NCI-H187 treated with DMSO at 0.1 percent for 48 hours (cell line): ENCODE measurements at places on chromosomes 2 and 18.

- no peak for DNase-seq
Observed at GRCh38 chr2:109615637-109616144, 1.5 kb downstream of the SOWAHC start.

- no peak for DNase-seq
Observed at GRCh38 chr2:128261245-128262128, 57.2 kb downstream of the HS6ST1 start.

DNA sequence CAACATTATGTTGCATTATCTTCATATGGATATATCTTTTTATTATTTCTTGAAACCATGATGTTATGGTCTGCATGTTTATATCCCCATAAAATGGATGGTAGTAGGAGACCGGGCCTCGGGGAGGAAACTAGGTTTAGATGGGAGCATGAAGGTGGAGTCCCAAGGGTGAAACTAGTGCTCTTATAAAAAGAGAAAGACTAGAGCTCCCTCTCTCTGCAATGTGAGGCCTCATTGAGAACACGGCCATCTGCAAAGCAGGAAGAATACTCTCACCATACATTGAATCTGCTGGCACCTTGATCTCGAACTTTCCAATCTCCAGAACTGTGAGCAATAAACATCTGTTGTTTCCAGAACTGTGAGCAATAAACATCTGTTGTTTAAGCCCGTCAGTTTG lies 64.0 kb downstream of the NXPH2 start:
- no peak for DNase-seq

GRCh38 chr2:240165034-240165433 lies 24.6 kb upstream of the OTOS start:
- no peak for DNase-seq

DNA sequence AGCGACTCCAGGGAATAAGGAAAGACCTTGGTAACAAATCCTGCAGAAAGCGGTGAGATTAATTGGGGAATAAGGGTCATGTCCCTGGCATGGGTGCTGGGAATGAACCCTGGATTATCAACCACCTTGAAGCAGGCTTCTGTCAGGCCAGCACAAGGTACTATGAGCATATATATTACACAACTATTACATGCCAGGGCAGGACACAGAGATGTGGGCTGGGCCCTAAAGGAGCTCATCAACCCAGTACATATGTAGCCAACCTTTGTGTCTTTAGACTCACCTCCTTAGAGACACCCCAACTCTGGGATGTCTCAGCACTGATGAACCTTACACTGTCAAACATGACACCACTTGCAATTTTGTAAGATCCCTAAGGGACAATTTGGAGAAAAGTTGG lies 3.4 kb downstream of the SFXN5 start:
- DNase-seq = no peak

GRCh38 chr2:131966256-131966655 lies 195.5 kb downstream of the ANKRD30BL start:
- DNase-seq = no peak

DNA sequence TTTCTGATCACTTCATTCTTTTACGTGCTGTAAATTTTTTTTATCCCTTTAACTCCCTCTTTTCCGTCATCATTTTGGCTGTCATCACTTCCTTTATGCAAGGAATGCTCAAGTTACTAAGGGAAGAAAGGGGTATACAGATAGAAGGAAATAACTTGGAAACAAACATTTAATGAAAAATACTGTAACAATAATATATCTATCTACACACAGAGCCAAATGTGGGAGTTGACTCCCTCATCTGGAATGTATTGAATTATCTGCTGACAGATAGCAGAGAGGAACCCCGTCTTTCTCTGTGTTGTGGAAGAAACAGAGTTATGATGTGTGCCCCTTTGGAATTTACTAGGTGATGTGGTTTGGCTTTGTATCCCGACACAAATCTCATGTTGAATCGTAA lies 182.5 kb upstream of the NXPH2 start:
- DNase-seq = no peak

GRCh38 chr18:8303151-8303755 lies 306.0 kb upstream of the RAB12 start:
- DNase-seq = no peak

DNA sequence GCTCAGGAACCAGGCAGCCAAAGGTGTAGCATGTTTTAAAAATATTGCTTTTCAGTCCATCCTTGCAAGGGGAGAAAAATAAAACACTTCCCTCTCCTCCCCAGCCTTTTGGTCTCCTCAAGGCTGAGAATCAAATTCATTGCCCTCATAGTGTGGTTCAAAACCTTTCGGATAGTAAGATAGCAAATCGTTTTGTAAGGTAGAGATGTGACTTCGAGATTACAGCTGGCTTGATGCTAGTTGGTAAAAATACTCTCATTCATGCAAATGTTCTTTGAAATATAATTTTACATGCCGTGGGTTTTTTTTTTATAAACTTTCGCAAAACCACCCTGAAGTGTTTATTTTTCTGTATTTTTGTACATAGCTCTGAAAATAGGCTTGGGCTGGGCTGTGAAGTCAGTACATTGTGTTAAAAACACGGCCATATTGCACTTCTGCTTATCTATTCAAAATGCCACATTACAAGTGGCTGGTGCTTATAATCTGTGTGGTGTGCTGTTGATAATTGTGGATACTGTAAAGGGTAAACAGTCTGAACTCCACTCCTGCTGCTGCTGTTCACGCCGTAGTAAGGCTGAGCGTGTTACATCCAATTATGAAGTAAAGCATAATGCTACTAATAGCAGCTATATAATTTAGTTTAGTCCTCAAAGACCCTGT lies 172.0 kb upstream of the SIX3 start:
- no peak for DNase-seq

- DNase-seq = no peak
Observed at GRCh38 chr2:36330473-36331395, 24.8 kb upstream of the CRIM1 start.

DNA sequence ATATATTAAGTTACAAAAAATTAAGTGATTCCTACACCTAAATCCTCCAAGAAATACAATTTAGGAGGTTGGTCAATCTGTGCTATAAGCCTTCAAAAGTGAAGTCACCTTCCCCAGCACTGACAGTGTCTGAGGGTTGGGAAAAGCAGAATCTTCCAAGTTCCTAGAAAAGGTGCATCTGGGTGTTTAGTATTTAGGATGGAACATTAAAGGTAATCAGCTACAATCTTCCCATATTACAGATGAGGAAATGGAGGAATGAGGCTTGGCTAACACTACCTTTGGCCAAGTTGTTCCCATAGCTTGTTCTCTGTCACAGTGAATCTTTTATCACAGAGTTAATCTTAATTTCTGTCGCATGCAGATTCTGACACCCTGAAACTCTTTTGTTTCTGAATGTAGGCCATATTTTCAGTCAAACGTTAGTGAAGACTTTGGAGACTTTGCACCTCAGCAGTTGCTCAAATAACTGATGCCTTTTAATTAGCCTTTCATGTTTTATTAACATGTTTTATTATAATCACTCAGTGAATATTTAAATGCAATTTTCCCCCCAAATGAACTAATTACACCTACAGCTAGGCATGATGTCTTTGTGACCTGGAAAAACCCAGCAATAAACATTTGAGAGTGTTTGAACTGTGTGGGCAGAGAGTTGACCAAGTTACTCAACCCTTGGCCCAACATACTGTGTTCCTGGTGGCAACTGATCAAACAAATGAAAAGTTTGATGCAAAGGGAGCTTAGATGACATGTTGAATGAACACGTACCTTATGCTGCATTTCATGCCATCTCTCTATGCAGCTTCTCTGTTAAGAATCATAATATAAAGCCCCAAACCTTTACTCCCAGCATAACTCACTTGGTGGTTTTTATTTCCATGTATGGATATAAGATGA lies 17.6 kb downstream of the FN1 start:
- DNase-seq = no peak

DNA sequence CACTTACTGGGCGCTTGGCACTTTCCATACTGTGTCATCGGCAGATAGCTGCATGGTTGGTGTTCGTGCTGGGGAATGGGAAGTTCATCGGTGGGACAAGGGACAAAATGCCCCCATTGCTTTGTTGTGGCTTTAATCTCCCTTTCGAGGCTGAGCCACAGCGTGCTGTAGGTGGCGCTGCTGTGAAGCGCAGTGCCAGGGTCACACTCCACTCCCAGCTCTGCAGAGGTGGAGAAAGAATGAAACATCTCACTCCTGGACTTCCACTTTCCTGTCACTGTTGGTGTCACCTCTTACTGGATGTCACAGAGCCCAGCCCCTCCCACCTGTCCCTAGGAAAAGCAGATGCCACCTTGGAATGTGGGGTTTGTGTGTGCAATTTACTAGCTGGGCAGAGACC lies 8.7 kb downstream of the TYMS start:
- DNase-seq = no peak

DNA sequence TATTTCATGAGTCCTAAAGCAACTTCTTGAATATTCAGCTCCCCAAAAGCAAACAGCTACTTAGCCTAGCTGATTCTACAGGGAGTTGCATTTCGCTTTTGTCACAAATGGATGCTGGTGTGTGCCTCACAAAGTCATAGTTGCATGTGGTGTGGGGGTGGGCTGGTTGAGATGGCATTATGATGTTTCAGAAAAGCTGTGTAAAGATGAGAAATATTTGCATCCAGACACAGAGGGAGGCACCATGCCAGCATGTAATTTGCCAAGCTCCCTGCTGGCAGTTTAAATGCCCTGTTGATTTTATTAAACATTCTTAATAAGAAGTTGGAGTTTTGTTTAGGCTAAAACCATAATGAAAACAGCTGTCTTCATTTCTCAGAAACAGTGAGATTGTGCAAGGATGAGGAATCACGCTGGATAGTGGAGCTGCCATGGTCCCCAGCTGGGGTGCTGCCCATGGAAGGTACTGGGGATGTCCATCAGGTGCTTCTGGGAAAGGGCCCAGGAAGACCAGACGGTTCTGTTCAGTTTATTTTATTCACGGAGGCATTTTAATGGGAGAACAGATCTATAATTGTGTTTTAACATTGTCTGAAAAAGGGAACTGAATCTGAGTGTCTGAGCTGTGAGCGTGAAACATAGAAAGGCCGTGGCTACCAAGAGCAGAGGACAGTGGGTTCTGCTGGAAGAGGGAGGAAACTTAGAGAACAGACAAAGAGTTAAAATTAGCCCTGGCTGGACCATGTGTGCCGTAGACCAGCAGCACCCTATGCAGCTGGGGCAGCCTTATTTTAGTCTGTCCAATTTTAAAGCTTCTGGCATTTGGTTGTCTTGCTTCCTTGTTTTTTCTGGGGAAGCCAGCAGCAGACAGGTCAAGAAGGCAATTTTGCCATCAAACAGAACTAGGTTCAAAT lies 177.1 kb downstream of the FAM210A start:
- no peak for DNase-seq

DNA sequence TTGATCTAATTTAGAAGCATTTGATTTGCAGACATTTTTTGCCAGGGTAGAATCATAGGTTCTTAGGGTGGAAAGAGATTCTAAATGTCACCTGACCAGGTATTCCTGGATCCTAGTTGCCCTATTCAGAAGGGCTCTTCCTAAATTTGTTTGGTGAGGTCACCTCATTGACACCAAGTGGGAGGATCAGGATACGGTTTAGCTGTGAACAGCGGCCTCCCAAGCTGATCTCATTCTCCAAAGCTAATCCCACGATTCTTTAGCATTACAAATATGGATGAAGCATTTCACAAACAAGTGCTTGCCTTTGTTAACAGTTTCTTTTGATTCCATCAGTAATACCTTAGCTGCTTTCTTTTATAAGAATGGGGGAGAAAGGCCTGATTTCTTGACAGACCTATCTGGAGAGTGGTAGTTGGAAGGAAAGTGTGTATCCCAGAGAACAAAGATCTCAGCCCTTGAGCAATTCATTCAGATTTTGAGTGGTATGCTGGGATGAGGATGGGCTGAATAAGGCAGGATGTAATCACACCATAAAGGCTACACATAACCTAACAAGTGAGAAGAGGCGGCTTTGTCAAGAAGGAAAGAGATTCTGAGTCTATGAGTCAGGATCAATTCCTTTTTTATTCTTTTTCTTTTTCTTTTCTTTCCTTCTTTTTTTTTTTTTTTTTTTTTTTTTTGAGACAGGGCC lies 16.6 kb downstream of the KCTD1 start:
- no peak for DNase-seq

DNA sequence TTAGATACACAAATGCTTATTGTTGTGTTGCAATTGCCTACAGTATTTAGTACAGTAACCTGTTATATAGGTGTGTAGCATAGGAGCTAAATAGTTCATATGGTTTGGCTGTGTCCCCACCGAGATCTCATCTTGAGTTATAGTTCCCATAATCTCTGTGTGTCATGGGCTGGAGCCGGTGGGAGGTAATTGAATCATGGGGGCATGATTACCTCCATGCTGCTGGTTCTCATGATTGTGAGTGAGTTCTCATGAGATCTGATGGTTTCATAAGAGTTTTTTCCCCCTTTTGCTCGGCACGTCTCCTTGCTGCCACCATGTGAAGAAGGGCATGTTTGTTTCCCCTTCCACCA lies 190.5 kb upstream of the SESTD1 start:
- DNase-seq = no peak

DNA sequence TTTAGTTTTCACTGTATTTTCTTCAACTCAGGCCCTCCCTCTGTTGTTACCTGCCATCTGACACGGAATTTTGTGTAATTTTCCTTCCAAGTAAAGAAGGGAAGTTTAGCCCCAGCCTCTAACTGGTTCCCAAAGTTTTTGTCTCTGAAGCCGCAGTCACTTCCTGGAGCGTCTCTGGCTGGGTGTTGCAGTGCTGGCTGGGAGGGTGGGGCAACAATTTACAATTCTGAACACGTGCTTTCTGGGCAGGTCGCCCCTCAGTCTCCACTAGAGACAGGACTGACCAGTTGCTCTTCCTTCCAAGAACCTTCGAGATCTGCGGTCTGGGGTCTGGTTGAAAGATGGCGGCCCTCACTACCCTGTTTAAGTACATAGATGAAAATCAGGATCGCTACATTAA lies 3.5 kb downstream of the CNDP2 start:
- DNase-seq = no peak

DNA sequence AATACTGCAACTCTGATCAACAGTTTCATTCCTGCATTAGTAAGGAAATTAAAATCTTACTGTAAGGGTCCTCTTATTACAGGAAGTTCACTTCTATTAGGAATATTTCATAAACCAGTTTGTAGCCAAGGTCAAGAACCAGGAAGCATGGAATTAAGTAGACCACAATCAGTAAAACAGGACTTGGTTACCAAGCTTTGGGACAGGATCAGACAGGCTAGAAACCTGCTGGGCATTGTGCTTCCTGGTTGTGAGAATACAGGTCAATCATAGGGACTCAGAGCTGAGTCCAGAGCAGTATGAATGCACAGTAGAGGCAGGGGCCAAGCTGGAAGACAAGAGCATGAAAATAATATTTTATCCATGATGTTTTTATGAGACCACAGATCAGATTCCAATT lies 248.0 kb downstream of the IKZF2 start:
- DNase-seq = no peak

- no peak for DNase-seq
Observed at GRCh38 chr2:174561972-174562370, 35.6 kb downstream of the WIPF1 start.
